ENCODE measurements at places on chromosomes 1 and 21.
A peak's percentile ranks its signal among the peaks of the same experiment; 100 is the strongest.

DNA sequence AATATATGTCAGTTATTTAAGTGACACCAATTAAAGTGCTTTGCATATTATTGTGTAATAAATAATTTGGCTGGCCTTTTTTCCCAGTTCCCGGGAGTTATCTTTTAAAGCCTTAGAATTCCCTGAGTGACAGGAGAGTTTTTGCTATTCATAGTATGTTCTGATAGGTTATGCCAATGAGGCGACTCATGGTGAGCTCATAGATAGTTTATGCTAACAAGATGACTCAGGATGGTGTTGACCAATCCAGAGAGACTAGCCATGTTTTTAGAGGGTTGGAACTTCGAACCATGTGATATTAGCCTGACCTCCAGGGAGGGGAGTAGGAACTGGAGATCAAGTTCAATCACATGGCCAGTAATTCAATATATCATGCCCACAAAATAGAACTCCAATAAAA, 310.8 kb downstream of the USP25 start:
- DNase-seq = no peak

DNA sequence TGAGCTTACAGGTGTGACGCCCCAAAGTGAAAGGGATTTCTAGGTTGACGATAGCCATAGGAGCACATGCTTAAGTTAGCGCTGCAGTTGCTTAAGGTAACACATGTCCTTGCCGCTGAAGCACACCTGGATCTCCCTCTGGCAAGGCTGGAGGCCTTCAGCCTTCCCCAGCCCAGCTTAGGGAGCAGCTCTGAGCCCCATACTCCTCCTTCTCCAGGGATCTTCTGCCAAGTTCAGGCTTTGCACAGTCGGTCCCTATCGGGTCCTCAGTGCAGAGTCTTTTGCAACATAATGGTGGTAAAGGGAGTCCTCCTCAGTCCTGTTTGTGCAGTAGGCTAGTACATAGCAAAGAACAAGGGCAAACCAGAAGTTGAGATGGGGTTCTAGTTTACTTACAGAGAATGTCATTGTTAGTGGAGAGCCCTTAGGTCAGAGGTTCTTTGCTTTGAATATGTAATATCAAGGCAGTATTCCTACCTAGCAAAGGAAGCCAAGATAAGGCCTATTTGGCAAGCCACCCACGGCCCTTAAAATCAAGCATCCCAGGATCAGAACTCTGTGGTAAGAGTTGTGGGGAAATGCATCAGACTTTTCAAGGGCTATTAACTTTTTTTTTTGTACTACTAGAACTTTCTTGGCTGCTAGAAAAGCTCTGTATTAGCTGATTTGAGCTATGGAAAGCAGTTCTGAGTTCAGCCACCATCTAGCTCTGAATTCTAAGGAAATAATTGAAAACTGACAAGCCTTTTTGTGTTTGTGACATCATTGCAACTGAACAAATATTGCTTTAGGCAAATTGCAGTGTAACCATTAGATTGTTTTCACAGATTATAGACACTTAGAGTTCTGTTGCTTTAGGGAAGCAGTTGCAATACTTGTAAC, 1.4 kb downstream of the EVA1C start:
- no peak for DNase-seq

DNA sequence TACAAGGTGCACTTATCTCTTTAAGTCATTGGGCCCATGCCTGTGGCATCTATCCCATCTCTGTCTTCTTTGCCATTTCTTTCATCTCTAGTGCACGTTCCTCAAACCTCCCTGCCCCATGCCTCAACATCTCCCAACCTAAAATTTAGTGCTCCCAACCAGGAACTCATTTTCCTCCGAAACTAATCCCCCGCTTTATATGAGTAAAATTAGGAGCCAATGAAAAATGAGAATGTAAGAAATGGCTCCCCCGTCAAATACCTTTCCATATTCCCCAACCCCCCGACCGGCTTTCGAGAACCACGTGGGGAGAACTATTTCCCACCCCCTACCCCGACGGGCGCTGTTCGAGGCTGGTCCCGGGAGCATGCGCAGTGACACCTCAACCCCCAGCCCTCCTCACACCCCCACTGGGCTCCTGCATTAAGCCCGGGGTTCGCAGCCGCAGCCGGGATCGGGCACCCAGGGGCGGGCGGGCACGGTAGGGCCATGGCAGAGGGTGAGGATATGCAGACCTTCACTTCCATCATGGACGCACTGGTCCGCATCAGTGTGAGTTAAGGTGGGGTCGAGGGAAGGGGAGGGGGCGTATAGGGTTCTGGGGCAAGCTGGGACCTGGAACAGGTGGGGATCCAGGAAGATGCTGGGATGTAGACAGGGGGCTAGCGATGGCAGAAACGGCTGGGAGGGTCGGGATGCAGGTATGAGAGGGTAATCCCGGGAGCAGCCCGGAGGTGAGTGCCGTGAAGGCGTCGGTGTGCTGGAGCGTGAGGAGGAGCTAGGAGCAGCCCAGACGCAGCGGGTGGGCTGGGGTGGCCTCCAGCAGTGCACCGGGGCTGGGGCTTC, at the start of gene TRIM46:
Gene TRIM46, plus strand, starts transcription at position 372 of the 846 bp plus-strand sequence. Its CDS starts 118 bp downstream, at position 490.
- peak; percentile 74 for DNase-seq

GRCh38 chr1:192713921-192714320, 78.0 kb downstream of the RGS13 start:
- DNase-seq = no peak

DNA sequence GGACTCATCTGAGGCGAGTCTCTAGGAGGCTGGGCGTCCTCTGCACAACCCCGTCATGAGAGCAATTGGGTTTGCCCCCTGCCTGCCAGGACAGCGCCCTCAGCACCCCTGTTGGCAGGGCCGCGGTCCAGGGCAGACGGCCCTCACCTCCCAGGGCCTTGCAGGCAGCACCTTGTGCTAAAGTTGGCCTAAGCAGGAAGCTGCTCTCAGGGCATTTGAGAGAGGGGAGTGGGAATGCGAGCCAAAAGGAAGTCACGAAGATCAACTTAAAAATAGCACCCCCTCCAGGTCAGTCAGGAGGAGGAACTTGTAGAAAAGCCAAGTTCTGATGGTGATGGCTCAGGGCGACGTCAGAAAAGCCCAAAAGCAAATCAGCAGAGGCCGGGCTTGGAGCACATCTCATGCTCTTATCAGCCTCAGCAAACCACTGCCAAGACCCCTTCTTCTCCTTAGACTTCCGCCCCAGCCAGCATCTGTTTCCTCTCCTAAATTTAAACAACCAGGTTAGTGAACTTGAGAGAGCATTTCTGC, 12.6 kb upstream of the ADORA3 start:
- no peak for DNase-seq

GRCh38 chr1:81877940-81878339, 77.2 kb downstream of the ADGRL2 start:
- no peak for DNase-seq

GRCh38 chr1:199218065-199218464, 579.2 kb downstream of the PTPRC start:
- no peak for DNase-seq

GRCh38 chr1:182688436-182689205, 4.2 kb upstream of the RGS8 start:
- no peak for DNase-seq

- no peak for DNase-seq
Observed at GRCh38 chr1:89974256-89974655, 20.7 kb upstream of the ZNF326 start.

- no peak for DNase-seq
Observed at GRCh38 chr1:157181258-157181657, 43.1 kb upstream of the ETV3 start.

GRCh38 chr1:159091180-159091560, 14.6 kb upstream of the AIM2 start:
- DNase-seq = no peak

- DNase-seq = no peak
Observed at GRCh38 chr21:41767606-41768436, 969 bp upstream of the RIPK4 start.

DNA sequence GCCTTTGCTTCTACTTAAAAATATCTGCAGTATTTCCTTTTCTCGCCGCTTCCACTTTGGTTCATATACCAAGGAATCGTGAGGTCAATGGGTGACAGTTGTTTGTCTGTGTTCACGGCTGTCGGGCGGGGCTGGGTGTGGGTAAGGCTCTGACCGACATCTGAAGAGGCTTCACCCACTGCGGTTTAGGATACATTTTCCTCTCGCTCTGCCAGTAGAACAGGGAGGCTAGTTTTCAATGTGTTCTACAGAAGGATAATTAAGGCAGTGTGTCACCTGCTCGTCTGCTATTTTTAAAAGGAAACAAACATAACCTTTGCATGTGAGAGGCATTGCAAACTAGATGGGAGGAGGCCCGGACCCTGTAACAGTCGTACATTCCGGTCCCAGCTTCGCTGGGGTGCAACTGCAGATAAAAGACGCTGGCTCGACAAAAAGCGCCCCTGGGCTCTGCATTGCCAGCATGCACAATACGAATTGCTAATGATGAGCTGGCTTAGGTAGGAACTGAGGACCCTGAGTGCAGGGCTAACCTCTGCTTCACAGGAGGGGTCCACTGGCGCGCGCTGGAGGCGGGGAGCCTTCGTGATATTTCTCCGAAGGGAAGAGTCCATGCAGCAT, 8.5 kb upstream of the ERG start:
- no peak for DNase-seq

- DNase-seq = no peak
Observed at GRCh38 chr1:98119796-98120195, 199.0 kb upstream of the DPYD start.

GRCh38 chr1:178352790-178353416, 143.9 kb downstream of the CLEC20A start:
- DNase-seq = no peak

GRCh38 chr1:3024588-3024987, 3.3 kb downstream of the ACTRT2 start:
- DNase-seq = no peak

DNA sequence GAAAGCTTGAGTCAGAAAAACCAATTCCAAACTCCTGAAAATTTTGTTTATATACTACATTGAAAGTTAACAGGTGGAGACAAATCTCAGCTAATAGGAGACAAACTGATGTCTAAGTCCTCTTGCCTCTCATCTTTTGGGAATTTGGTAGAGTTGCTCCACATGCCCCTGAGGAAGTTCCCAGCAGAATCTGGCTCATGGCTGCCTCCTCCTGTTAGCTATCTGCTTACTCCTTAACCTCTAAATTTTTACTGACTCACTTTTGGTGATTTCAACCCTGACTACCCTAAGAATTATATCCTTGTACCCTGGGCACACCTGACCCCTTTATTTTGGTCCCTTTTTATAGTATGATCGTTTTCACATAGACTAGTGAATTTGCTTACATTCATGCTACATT, 633.7 kb upstream of the USP24 start:
- DNase-seq = no peak

DNA sequence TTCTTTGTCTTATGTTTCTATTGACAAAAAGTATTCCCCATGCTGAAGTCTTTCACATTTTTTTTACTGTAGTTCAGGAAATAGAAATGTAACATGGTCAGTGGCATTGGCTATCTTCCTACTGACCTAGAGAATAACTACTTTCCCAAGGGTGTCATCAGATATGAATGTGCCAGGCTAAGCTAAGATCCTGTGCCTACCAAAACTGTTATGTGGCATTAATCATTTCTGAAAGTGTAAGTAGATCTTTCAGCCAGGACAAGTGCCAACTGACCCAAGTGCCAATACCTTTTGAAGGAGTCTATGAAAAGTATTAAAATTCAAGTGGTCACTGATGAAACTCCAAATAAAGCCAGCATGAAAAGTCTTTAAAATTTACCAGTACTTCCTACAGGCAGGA, 165.3 kb downstream of the TNFSF18 start:
- DNase-seq = no peak

DNA sequence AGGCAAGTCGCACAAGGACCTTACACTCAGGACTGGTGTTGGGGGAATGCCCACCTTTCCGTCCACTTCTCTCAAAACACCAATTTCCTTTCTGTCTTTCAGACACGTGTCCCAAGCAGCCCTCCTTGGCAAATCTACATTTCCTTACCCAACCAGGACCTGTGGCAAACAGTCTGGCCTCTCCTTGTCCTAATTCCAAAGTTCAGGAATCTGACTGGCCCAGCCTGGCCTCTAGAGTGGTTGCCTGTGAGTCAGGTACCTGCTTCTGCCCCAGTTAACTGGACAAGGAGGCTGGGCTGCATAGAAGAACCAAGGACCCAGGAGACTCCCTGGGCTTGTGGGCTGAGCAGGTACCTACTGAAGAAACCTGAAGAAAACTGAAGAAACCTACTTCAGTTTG, 34.3 kb upstream of the CITED4 start:
- no peak for DNase-seq

DNA sequence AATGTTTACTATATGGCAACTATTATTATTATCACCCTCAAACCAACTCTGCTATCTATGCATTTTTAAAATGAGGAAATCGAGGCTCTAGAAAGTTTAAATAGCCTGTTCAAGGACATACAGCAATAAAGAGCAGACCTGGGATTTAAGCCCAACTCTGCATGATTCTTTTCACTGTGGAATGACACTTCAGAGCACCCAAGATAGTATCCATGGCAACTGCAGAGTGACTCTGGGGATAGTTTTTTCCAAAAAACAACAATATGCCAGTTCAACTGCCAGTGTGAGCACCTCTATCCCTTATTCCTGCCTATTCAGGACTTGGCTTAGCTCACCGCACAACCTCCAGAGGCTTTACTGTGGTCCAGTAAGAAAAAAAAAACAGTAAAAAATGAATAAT, 293.9 kb downstream of the BRINP2 start:
- DNase-seq = no peak

- DNase-seq = no peak
Observed at GRCh38 chr21:15415541-15416261, 314.1 kb upstream of the USP25 start.

GRCh38 chr1:187689129-187689528, 860.4 kb downstream of the PLA2G4A start:
- DNase-seq = no peak

GRCh38 chr1:97245026-97245425, 523.4 kb downstream of the PTBP2 start:
- no peak for DNase-seq

- no peak for DNase-seq
Observed at GRCh38 chr1:108082001-108082400, 117.0 kb upstream of the VAV3 start.

GRCh38 chr21:27569091-27569490, 602.2 kb upstream of the ADAMTS5 start:
- DNase-seq = no peak

DNA sequence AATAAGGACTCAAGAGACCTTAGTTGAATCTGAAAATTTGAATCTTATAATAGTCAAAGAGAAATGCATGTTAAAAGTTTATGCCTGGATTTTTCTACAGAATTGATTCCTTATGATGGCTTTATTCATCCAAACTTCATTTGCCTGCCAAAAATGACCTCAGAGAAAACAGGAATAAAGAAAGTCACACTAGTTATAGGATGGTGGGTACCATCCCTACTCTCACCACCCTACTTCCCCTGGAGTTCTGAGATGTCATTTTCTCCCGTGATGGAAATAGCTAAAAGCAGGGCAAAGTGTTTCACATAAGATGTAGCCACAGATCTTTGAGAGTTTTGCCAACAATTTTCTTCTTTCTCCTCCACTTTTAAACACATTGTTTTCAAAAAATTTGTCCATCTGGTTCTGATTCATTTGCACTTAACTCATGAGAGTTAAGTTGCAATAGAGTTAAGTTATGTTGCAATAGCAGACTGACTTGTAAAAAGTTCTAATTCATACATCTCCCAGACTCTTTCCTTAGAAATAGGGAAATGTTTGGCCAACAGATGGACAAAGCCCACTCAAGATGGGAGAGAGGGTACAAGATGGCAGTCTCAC, 384.6 kb downstream of the PLPP3 start:
- DNase-seq = no peak

- no peak for DNase-seq
Observed at GRCh38 chr1:110783292-110783918, 89.5 kb upstream of the CD53 start.

Measured in caudate nucleus (tissue), 63 donors.